ENCODE measurements at places on chromosomes 13 and 19.

DNA sequence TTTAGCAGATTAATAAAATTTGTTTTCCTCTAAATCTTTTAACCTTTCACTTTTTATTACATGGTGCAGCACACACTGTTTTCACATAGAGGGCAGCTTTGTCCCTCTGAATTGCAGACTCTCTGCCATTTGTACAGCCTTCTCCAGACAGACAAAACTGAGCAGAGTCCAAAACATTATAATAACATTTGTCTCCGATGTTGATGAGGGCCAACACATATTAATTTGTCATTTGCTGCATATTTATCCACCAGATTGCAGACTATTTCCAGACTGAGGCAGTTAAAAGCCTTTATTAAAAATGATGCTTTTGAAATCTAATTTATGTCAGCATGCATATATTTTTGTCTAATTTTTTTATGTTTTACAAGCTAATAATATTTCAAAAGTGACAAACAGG is 1251.9 kb upstream of the SLC10A2 start:
- DNase-seq: no peak

DNA sequence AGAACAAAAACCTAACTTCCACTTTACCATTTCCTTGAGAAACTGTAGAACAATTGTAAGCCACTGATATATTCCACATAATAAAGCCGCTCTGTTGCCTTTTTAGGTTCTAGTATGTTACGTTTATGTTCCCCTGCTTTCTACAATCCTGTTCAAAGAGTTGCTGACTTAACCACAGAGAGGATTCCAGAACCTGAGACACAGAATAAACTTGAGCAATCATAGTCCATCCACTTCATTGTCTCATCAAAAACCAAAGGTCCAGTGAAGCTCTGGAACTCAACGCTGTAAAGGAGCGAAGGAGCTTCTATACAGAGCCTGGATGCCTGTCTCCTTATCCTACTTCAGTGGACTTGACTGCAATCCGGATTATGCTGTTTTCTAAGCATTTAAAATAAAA is 4.6 kb downstream of the STARD13 start:
- no peak for DNase-seq

DNA sequence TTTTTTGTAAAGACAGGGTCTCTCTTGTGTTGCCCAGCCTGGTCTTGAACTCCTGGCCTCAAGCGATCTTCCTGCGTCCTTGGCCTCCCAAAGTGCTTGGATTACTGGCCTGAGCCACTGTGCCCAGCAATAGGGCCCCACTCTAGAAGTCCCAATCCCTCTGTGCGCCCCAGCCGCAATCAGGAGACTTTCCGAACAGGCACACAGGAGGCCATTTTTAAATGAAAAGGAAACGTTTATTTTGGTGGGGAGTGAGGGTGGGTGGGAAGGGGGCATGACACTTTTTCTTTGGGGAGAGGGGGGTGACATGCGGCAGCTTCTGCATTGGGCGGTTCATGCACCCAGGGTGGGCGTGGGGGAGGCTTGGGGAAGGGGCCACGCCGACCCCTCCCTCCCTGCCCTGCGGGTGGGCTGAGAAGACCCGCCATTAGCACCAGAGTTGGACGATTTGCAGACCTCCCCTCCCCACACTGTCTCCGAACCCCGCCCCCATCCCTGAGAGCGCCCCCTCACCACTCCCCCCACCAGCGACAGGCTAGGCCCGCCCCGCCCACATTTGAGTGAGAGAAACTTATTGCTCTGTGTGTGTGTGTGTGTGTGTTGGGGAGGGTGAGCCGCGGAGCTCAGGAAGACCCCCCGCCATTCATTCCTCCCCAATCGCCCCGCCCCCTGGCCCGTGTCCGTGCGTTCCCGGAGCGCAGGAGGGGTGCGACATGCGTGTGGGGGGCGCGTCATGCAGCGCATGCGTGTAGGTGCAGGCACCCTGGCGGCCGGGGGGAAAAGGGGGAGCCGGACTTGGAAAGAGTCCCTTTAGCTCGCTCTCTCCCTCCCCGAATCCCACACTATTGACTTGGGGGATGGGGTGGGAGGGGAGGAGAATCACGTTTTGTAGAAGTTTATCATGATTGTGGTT is 17.2 kb downstream of the KCNC3 start:
- DNase-seq: no peak

GRCh38 chr19:50329146-50329925 is at the start of gene KCNC3:
TSS of gene KCNC3 (minus strand) at chr19:50329377. CDS start at chr19:50329082, 295 bp downstream.
- no peak for DNase-seq

- DNase-seq: peak; percentile 57
Observed at GRCh38 chr19:56637976-56638555, 4.9 kb upstream of the SMIM17 start.

- no peak for DNase-seq
Observed at GRCh38 chr13:28106976-28107375, 6.6 kb upstream of the FLT3 start.
